ENCODE measurements at places on chromosomes 4 and X.

- no peak for DNase-seq
These were observed 37.1 kb upstream of the STX18 start for GRCh38 chr4:4578981-4579380.

DNA sequence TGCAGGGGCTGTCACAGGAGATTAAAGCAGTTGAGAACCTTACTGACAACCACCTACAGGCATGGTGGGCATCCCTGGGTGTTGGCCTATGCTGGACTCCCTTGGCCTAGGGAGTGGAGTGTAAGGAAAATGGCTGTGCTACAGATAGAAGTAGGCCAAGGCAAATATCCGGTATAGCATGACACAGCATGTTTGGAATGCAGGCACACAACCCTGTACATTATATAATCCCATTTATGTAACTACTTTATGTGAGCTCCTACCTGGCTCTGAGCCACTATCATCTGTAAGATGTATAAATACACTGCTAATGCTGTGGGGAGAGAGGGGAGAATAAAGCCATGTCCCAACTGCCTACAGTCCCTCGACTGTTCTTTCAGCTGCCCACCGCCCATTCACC, 38.7 kb upstream of the KCTD8 start:
- no peak for DNase-seq

GRCh38 chr4:144627663-144628076, 18.3 kb upstream of the HHIP start:
- no peak for DNase-seq

DNA sequence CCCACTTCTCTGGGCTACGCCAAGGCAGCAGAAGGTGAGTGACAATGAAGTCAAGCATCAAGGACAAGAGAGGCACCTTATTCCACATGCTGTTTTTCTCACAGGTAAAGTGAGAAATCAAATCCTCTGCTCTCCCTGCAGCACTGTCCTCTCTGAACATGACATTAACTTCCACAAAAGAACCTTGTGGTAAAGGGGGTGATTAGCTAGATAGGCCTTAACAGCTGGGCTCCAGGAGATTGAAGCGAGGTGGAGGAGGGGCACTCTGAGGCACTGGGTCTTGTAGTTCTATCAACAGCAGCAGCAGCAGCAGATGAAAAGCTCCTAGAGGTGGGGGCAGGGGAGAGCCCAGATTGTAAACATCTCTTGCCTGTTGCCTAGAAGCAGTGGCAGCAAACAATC, 96.8 kb upstream of the CXXC4 start:
- DNase-seq, result no peak

GRCh38 chrX:49191574-49192011, 5.4 kb upstream of the PRICKLE3 start:
- no peak for DNase-seq

- DNase-seq, result peak; percentile 96
These were observed 283.2 kb downstream of the ARHGAP10 start for GRCh38 chr4:148015058-148015457.

DNA sequence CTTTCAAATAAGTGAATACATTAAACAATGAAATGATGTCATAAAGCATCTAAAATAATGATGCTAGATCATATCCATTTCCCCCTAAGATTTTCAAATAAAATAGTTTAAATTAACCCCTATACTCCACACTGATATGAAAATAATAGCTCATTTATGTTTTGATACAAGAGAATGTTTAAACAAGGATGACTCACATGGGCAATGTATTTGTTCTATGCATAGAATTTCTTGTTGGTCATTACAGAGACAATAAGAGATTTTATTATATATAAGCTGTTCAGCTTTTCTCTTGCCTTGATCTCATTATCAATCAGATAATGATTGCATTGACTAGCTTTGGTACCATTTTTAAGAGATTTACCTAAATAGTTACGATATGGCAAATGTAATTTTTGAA, 411.7 kb downstream of the ARHGAP24 start:
- no peak for DNase-seq

DNA sequence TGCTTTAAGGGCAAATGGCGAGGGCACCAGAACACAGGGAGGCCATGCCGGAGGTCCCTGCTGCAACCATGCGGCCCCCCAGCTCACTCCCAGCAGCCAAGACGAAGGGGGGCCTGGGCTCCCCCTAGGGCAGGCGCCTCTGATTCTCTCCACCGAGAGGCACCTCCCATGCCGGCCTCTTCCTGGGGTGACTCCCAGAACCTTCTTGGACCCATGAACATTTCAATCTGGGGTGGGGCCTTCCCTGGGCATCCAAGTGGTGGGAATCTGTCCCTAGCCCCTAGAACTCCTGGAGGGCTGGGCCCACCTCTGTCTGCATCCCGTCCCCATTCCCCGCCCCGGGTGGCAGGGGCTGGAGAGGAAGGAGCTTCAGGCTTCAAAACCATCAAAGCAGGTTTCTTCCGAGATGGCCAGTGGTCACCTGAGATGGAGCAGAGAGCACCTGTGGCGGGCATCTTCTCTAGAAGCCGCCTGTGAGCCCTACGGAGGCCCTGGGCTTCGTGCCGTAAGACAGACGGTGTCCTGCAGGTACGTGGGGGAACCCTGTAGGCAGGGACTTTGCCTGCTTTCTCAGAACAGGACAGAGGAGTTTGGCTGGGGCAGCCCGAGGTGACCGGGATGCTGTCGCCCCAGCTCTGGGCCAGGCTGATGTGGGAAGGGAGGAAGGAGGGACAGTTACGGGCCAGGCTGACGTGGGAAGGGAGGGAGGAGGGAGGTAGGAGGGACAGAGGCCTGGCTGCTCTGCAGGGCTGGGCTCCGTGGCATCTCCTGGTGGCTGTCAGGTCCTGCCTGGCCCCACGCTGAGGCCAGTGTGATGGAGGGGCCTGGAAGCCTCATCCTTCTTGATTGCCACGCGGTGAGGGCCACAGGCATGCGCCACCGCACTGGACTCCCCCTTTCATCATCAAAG, 6.8 kb upstream of the SLC25A6 start:
- DNase-seq, result no peak

DNA sequence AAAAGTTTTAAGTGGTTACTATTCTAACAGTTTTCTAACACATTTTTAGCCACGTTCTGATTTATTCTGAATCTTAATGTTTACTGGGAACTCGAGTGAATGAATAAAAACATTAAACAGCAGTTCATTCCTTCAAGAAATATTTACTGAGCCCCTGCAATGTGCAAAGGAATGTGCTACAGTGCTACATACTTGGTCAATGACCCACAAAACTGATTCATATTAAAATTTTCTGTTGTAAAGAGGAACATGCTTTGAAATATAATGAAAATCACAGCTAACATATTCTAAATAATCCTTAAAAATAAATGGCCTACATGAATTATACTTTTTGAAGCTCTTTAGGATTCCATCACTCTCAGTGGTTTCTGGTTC, 78.7 kb downstream of the ARAP2 start:
- no peak for DNase-seq

DNA sequence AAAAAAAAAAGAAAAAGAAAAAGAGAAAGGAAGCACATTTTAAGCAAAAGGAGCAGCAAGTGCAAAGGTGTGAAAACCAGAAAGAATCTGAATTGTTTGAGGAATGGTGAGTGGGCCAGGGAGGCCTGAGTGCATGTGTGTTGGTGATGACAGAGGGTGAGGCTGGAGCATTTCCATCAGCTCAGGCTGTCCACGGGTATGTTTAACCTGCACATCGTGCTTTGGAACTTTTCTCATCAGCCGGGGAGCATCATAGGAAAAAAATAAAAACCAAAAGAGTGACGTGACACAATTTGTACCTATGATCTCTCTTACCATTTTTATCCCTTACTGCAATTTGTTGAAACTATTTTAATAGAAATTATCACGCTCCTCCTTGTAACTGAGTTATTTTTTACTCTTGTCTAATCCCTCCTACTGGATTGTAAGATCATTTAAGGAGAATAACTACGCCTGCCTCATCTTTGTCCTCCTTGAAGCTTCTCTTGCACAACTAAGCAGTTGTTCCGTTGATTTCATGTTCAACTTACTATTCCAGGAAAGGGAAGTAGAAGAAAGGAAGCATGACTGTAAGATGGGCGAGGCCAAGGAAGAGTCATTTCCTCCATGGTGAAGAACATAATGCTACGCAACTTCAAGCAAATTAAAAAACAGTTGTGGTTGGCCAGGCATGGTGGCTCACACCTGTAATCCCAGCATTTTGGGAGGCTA, 7.0 kb downstream of the PALLD start:
- peak; percentile 83 for DNase-seq

DNA sequence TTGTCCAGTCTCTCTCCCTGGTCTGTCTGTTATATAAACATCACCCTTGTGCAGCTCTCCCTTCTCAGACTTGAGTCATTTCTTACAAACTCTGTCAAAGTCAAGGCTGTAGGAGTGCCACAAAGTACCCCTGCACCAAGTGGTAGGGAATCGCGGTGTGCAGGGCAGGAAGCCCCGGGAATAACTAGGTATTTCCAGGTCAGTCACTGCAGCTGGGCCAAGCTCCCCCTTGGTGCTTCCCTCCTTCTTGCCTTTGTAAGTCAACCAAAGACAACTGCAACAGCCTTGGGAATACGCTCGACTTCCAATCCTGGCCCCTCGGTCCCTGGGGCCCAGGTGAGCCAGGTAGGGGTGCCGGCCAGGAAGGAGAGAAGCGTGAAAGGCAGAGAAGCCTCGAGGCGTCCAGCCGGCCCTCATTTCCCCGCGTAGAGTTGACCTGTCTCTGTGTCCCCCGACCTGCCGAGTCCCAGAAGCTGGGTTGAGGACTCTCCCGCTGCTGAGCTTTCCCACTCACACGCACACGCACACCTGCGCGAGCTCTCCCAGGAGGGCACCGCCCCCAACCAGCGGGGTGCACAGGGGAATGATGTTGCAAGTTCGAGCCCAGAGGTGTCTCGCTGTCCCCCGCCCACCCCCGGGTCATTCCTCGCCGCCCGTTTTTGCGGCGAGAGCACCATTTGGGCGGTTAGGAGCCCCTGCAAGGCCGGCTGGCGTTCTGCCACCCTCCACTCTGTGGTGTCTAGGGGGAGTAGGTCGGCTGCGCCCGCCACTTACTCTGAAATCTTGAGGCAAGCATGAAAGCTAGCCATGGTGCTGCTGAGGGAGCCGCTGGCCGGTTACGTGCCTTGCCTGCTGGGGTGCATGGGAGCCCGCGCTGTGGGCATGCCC, 22.8 kb upstream of the KIAA1210 start:
- DNase-seq, result no peak

DNA sequence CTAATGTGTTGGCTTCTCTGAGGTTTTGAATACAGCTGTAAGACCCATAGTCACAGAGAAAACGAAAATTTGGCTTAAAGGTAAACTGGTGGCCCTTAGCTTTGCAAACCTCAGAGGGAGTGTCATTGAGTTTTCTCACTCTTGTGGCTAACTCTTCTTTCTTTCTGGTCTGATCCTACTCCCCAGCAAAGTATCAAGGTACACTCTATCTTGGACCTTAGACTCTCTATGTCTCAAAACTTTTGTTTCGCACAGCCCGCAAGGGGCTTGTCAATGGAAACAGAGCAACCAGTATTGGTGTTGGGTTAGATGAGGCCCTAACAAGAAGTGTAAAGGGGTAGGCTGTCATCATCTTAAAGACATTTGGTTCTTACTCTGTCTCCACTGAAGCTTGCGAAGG, 19.8 kb downstream of the APOO start:
- no peak for DNase-seq

DNA sequence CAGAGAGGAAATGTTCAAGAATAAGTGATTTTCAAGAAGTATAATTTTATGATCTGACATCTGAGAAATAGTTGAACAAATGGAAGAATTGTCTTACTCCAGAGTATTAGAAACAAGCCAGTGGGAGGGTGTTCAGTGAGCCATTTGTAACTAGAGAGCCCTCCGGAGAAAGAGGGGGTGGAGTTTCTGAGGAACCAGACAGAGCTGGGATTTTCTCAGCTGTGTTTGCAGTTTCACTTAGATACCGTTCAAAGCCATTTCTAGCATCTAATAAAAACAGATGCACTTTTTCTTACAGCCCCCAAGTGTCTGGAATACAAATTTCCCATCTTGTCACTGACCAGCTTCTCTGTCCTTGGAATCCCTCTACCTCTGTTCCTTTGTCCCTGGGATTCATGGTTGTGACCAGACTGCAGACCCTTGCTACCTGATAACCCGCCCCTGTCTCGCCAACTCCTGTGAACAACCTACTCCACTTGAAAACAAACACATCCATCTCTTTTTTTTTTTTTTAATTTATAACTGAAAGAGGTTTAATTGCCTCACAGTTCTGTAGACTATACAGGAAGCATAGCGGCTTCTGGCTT, 132.8 kb upstream of the KLF3 start:
- no peak for DNase-seq

DNA sequence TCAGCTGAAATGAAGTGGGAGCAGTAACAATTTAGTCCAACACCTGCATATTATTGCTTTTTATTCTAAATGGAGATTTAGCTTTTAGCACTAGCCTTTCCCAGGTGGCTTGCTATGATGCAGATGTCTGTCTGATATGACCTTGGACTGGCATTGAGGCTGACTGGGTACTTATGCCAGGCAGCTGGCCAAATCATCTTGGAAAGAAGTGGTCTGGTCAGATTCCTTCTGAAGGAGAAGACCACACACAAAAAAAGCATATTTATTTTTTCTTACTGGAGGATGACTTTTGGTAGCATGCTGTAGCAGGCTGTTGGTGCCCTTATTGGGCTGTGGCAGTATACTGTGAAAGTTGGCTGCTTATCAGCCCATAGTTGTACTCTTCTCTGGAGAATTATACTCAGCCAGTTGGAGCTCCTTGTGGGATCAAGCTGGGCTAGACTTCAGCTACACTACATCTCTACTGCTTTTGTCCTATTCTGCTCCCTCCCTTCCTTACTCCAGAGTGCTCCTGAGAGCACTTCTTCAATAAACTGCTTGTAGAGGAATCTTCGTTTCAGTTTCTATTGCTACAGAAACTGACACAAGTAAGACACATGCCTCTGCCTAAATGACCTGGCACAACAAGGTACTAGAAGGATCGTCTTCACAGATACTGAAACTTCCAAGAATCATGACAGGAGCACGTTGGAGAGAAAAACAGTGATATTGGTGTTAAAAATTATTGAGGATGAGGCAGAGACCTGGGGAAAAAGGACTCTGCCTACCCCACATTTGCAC, 196.8 kb upstream of the RPS6KA3 start:
- no peak for DNase-seq

- no peak for DNase-seq
These were observed 26.2 kb upstream of the FREM3 start for GRCh38 chr4:143726714-143727113.

DNA sequence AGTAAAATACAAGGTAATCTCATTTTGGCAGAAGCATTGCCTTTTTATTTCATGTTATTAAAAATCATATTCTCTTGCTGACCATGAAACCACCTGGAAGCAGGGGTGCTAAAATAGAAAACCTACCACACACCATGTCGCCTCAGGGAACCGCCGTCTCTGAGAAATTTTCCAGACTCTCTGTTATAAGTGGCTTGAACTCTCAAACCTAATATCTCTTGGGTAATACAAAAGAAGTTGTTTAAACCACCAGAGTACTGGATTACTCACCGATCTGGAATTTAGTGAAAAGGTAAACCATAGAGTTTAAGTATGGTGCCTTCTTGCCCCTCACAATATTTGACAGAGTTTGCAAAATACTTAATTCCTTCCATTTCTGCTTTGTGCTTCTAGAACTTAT, 27.7 kb downstream of the ENPP6 start:
- no peak for DNase-seq

GRCh38 chrX:129979207-129979920, 3.1 kb upstream of the BCORL1 start:
- DNase-seq, result no peak

All from Kasumi-1 (cell line).